ENCODE measurements at places on chromosomes 5 and 9.

DNA sequence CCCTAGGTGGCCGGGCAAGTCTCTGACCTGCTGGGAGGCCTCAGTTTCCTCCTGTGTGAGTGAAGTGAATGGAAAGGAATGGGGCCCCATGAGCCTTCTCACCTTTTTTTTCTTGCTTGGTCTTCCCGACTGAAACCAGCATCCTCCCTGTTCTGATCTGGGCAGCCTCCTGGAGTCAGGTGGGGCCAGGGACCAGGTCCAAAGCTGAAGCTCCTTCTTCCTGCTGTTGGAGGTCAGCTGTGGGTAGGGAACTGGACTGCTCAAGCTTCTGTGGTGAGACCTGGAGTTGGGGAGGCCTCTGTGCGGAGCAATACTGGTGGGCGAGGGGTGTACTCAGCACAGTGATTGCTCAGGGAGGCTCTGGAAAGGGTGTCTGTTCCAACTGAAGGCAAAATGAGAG is 99.7 kb downstream of the PCSK1 start:
- no peak for DNase-seq

DNA sequence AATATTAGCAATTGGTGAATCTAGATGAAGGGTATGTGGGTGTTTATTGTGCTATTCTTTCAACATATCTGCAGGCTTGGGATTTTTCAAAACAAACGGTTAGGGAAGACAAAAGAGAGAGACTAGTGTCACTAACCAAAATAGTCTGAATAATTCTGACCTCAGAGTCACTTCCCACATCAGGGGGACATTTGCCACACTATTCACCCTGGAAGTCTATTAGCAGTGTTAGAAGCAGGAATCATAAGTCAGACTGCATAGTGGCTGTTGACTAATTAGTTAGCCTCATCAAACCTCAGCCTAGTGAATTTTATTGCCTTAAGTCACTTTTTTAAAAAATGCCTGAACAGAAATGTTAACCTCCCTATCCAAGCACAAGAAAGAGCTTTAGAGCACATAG is 169.2 kb upstream of the RGMB start:
- DNase-seq = no peak

- no peak for DNase-seq
These were observed 597.3 kb upstream of the DAB2 start for GRCh38 chr5:40022057-40022456.

- DNase-seq = no peak
These were observed 23.6 kb upstream of the RNU6ATAC start for GRCh38 chr9:134187891-134188385.

DNA sequence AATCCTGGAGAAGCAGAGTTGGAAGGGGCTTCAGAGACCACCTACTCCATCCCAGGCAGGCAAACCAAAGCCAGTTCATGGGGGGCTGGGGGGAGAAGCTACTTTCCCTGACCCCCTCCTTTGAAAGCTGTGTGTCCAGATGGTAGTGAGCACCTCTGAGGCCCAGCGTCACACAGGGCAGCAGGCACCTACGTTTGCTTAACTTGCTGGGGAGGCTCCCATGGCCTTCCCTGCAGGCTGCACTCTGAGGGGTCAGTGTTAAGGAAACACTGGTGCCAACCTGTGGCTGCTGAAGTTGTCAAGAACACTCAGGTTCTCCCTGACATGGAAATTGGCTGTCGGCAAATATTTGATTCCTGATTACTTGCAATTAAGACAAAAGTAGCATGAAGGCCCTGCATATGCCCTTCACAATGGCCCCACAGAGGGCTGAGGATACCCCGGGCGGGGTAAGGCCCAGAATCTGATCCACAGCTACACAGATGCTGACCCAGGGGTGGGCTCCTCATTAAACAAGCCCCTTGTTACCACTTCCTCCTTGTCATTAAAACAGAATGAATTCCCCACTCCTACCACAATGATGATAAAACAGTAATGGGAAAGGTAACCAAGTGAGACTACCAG is 208.5 kb downstream of the FSTL4 start:
- no peak for DNase-seq
